Cerebellar cortex (tissue), 1 donor: ENCODE measurements at places on chromosomes 1 and 21.

DNA sequence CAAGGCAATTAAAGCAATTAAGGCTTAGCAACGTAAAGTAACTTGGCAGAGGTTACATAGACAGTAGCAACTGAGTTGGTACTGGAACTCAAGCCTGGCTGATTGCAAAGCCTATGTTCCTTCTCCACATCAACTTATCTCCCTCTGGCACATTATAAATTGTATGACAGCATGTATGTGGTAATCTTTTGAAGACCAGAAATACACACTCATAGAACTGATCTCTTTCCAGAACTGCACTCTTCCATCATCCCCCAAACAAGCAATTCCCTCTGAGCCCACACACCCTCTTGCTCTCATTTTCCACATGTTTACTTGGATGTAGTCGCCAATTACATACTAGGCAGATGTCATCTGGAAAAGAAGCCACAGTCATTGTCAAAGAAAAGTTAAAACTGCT lies 502.2 kb downstream of the PLPP3 start:
- no peak for DNase-seq

DNA sequence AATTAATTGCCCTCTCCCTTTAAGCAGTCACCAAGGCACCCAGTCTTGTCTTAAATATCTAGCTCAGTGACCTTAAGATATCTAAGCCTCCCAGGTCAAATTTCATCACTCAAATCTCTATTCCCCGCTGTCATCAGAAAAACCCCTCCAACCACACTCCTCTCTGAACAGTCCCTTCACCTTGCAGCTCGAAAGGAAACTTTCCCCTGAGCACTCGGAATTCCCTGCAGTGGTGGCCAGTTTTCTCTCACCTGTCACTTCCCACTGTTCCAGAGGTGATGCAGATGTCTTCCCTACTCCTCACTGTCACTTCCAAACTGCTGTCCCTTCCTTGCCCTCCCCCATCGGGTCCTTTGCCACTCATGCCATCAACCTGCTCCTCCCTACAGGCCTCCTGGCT lies 15.3 kb upstream of the SSX2IP start:
- DNase-seq = no peak

DNA sequence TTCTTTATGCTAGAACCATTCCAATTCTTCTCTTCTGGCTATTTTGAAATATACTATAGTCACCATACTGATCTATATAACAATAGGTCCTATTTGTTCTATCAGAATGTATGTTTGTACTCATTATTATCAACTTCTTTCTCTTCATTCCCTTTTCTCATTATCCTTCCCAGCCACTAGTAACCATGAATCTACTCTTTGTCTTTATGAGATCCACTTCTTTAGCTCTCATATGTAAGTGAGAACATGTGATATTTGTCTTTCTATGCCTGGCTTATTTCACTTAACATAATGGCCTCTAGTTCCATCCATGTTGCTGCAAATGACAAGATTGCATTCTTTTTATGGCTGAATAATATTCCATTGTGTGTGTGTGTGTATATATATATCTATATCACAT lies 31.7 kb upstream of the RC3H1 start:
- no peak for DNase-seq

GRCh38 chr1:15448877-15449462 lies 7.6 kb upstream of the CELA2A start:
- DNase-seq = no peak

- DNase-seq = no peak
Observed at GRCh38 chr1:48943393-48943792, 166.7 kb upstream of the BEND5 start.

- peak; percentile 62 for DNase-seq
Observed at GRCh38 chr1:21937372-21938121, 437 bp upstream of the HSPG2 start.

- DNase-seq = no peak
Observed at GRCh38 chr1:184362876-184363275, 24.0 kb upstream of the C1orf21 start.

- DNase-seq = no peak
Observed at GRCh38 chr21:35377505-35378090, 328.5 kb upstream of the RUNX1 start.

- no peak for DNase-seq
Observed at GRCh38 chr1:41493117-41493536, 8.6 kb upstream of the EDN2 start.

- DNase-seq = no peak
Observed at GRCh38 chr1:174742805-174743653, 256.7 kb upstream of the CACYBP start.

DNA sequence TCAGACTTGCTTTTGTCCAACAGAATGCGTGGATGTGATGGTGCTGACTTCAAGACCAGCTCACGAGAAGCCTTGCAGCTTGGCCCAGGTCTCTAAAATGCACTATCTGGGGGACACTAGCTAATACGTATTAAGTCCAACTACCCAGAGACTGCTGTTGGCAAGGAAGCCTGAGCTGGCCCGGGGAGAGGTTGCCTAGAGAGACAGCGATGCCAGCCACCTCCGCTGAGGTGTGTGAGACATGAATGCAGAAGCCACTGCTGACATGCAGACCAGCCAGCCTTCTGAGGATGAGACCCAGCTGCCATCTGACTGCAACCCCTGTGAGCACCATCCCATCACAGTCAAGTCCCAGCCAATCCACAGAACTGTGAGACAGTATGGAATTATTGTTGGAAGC lies 32.5 kb downstream of the THAP3 start:
- DNase-seq = no peak

DNA sequence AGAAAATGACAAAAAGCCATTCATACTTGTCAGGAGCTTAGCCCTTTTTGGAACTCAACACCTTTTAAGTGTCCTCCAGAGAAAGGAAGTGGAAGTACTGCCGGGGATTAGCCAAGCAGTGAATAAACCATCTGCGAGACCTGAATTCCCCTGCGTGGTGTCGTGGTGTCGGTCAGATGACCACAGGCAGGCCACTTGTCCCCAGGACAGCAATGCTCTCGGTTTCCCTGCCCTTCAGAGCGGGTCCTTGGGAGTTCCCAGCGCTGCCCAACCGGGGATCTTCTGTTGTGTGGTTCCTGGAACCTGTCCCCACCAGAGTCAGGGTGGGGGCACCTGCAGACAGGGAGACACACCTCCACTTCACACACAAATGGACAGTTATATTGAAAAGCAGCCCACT lies 9.2 kb downstream of the GPR157 start:
- no peak for DNase-seq

DNA sequence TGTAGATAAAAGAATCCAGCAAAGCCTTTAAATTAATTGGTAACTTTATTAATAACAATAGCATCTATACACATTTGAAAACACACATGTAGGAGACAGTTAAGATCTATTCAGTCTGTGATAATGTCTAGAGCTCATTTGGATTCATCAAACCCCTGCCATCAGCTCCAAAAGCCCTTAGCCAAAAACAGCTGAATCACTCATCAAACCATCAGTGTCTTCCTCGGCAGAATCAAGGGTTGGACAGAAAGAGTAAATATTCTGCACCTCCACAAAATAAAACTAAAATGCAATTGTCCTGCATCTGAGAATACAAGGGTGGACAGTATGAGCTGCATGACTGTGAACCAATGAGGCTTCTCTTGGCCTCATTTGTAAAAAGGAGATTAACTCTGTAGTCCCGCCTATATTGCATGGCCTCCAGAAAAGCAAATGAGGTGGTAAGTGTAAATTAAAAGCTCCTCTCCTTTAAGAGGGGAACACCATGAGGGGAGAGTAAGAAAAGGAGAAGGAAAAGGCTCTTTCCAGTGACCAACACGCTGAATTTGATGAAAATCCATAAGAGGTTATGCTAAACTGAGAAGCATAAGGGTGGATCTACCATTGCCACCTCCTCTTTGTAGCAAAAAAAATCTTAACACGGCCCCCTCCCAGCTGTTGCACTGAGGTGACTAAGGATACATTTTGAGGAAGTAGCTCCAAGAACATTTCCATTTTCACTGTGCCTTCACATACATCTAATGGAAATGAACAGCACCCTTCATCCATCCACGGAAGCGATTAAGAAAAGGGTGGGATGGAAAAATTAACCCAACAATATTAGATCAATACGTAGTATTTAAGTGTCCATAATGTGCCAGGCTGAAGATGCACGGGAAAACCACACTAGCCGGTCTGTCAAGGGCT lies 14.7 kb upstream of the BOLA1 start:
- peak; percentile 66 for DNase-seq

GRCh38 chr21:41627428-41627827 lies 119.5 kb upstream of the TMPRSS2 start:
- DNase-seq = no peak

- no peak for DNase-seq
Observed at GRCh38 chr1:21251773-21252471, 38.3 kb downstream of the ECE1 start.

DNA sequence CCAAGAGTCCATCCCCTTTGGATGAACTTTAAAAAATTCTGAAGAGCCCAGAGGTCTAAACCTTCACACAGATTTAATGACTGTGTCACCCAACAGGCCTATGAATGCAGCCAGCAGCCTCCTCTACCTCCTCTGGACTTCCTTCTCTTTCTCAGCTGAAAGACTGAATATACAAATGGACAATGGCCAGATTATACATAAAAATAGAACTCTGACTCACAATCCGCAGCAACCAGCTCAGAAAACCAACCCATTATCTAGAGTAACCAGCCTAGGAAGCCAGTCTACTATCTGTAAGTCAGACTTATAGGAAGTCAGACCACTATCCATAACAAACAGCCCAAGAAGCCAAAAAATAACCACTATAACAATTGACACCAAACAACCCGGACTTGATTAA lies 224.5 kb downstream of the ASTN1 start:
- no peak for DNase-seq

DNA sequence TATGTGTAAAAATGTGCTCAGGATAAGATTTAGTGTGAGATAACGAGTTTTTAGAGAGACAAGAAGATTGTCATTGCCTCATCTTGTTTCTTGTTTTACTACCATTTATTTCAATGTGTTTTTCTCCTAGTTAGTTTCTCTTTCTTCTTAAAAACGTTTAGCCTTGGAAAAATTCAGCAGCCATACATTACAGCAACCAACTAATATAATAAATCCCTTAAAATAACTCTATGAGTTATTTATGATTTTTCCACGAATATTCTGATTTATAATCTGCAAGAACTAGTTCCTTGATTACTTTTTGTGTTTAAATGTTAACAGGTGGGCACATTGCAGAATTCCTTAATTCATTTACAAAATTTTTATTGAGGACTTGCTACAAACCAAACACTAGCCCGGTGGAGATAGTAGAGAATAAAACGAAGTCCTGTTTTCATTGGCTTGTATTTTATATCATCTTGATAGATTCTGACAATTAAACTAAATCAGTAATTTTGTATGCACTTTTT lies 118.9 kb downstream of the OSBPL9 start:
- DNase-seq = no peak

- DNase-seq = no peak
Observed at GRCh38 chr1:93750955-93751354, 69.3 kb upstream of the BCAR3 start.

DNA sequence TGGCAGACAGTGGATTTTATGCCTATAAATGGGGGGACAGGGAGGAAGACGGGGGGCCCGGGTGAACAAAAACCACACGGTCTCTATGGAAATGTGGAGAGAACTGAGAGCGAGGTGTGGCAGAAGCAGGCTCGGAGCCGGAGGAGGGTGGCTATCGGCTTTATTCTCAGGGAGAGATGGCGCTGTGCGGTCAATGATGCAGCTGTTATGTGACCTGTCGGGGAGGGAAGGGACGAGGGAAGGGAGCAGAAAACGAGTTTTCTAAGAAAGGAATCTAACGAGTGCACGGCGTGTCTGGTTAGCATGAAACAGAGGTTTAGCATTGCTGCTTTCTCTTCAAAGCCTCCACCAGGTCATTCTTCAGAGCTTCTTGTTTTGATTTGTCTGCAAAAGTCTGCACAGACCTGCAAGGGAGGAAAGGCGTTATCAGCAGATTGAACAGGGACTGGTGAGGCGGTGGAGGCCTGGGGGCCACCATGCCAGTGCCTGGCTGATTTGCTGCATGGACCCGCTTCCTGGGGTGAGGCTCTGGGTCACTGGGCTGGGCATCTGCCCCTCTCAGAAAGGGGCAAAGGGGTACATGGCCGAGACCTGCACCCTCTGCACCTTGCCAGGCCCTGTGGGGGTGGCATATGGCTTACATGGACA lies 27.2 kb downstream of the SLC66A1 start:
- no peak for DNase-seq

DNA sequence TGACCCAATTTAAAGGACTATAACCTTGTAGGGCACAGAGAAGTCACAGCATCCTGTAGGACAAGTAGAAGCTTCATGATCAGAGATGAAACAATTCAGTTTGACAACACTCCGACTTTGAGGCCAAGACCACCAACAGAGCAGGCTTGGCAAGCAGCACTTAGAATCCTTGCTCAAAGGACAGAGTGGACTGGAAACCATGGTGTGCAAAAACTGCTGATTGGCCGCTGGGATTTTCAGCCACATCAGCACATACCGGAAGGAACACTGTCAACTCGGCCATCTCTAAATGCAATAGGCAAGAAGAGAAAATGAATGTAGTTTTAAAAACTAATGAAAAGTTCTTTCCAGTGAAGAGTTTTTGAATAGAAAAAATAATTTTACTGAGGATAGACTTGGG lies 92.0 kb upstream of the PRMT6 start:
- DNase-seq = no peak

DNA sequence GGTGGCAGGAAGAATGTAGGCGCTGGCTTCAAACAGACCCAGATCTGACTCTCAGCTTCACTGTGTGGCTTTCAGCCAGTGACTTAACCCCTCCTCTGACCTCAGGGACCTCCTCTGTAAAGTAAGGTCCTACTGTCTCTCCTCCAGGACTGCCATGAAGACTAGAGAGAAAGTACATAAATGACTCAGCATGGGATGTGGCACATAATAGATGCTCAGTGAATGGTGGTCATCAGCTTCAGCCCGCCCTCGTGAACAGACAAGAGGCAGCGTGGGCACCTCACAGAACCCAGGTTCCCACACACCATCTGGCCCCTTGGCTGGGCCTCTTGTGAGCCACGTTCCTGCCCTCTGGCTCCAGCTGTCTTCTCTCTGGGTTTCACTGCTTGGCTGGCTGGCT lies 126.0 kb downstream of the SYF2 start:
- DNase-seq = no peak

- DNase-seq = no peak
Observed at GRCh38 chr1:186183219-186183618, 191.8 kb downstream of the TPR start.
